Adipocyte (in vitro differentiated cells): ENCODE measurements at places on chromosomes 5 and 9.

DNA sequence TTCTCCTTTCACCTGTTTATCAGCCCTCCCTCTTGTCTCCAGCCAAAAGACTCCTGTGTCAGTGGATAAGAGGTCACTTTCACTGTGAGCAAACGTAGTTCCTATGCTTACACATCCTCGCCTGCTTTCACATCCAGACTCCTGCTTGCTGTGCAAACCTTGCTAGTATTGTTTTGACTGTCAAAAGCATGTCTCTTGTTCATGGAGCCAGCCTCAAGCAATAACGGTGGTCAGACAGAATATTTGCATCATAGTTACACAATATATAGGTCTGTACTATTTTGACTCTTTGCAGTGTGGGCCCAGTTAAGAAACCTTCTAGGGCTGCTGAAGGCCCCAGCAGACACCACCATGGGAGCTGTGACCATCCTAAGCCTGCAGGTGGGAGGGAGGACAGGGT is 420.0 kb downstream of the SEMA5A start:
- DNase-seq = no peak

DNA sequence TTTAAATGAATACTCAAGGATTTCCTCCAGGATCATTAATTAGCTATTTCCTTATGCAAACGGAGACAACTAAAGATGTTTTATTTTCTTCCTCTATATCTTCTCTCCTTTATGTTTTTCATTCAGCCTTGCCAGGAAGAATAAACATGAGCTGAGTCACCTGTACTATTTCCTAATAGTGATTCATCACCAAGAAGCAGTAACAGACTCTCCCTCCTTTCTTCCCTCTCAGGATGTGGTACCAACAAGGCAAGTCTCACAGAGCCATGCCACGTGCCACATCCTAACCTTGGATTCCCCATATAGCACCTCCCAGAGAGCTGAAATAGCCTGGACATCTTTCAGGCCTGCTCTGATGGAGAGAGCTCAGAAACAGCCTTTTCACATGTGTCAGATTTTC is 758.6 kb upstream of the DMAC1 start:
- DNase-seq = no peak

GRCh38 chr9:98536542-98537173 is 172.1 kb downstream of the GABBR2 start:
- DNase-seq = no peak

- no peak for DNase-seq
These were observed 52.4 kb upstream of the LIFR start for GRCh38 chr5:38608874-38609273.

DNA sequence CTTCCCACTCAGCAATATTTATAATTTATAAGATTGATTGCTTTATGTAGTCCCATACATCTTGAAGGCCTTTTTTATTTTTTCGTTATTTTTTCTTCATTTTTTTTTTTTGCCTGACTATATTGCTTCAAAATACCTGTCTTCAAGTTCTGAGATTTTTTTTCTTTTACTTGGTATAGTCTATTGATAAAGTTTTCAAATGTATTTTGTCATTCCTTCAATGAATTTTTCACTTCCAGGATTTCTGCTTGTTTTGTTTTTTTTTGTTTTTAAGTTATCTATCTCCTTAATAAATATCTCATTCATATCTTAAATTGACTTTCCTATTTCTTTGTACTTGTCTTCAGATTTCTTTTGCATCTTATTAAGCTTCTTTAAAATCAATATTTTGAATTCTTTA is 905.6 kb upstream of the CDH6 start:
- DNase-seq = no peak

DNA sequence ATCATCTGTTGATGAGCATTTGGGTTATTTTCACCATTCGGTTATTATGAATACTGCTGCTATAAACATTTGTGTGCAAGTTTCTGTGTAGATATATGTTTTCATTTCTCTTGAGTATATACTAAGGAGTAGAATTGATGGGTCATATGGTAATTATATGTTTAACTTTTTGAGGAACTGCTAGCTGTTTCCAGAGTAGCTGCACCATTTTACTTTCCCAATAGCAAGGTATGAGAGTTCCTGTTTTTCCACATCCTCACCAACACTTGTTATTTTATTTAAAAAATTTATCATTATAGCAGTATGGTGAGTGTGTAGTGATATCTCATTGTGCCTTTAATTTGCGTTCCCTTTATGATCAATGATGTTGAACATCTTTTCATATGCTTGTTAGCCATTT is 29.2 kb downstream of the CD14 start:
- DNase-seq = no peak

DNA sequence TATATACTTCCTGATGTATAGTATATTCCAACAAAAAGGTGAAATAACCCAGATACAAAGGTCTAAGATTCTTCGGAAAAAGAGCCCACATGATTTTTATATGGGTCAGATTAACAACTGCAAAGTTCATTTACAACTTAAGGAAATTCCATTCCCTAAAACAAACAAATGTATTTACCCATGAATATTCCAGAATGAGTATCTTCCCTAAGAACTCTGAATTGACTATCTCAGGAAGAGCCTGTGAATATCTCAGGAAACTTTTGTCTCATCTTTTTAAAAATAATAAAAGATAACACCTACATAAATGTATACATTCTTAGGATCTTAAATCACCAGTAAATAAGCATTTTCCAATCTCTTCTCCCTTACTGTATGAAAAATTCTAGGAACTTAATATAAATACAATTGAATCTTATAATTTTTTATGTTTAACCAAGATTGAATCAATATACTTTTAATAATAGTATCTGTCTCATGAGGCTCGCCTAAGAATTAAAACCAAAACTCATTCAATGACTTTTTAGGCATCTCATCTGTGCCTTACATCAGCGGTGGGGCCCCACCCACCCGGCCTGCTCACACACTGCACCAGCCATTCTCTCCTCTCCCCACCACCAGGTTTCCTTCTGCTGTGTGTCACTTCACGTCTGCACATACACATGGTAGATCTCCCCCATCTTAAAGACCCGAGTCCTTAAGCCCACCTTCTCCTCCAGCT is 78.1 kb downstream of the RAPGEF1 start:
- DNase-seq = no peak

- no peak for DNase-seq
These were observed 106.0 kb upstream of the KIF2A start for GRCh38 chr5:62199792-62200716.

- DNase-seq = peak; percentile 10
These were observed 59.3 kb downstream of the COMMD10 start for GRCh38 chr5:116144103-116144502.

GRCh38 chr5:77709993-77710685 is 66.0 kb downstream of the TBCA start:
- peak; percentile 33 for DNase-seq

DNA sequence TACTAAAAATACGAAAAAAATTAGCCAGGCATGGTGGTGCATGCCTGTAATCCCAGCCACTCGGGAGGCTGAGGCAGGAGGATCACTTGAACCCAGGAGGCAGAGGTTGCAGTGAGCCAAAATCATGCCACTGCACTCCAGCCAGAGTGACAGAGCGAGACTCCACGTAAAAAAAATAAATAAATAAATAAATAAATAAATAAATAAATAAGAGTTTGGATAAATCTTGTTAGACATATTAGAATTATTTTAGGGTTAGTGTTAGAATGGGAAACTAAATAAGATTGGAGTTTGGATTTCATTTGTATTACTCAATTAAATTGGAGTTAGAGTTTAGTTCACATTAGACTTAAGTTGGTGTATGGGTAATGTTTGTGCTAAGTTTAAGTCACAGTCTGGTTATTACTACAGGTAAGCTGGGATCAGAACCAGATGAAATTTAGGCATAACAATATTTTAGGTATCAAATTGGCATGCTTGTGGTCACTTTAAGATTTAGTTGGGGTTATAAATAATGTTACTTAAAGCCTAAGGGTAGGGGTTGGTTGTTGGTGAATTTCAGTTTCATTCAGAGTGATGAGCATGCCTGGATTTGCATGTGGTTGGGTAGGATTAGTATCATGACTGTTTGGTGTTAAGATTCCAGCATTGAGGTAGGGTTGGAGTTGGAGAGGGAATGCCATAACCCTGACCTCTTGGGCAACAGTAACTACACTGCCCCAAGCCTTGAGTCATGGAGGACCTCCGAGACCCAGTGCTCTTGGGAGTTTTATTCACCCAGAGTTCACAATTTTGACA is 3.3 kb downstream of the OR5C1 start:
- no peak for DNase-seq

DNA sequence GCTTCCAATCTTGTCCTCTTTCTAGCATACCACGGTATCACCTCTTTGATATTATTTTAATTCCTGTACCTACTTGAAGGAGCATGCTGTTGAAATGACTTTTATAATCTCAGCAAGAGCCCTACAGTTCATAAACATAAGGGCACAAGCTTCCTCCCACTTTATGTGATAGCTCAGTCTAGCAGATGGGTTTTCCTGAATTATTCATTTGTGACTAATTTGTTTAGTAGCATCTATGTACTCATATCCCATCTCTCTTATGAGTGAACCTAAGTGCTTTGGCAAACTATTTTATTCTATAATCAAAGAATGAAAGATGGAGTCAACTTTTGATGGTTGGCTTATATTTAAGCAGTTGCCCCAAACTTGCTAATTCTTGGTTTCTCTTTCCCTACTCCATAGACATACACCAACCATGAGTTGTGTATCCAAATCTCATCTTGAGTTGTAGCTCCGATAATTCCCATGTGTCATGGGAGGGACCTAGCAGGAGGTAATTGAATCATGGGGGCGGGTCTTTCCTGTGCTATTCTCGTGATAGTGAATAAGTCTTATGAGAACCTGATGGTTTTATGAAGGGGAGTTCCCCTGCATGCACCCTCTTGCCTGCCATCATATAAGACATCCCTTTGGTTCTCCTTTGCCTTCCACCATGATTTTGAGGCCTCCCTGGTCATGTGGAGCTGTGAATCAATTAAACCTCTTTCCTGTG is 17.7 kb downstream of the TXNDC8 start:
- DNase-seq = no peak

DNA sequence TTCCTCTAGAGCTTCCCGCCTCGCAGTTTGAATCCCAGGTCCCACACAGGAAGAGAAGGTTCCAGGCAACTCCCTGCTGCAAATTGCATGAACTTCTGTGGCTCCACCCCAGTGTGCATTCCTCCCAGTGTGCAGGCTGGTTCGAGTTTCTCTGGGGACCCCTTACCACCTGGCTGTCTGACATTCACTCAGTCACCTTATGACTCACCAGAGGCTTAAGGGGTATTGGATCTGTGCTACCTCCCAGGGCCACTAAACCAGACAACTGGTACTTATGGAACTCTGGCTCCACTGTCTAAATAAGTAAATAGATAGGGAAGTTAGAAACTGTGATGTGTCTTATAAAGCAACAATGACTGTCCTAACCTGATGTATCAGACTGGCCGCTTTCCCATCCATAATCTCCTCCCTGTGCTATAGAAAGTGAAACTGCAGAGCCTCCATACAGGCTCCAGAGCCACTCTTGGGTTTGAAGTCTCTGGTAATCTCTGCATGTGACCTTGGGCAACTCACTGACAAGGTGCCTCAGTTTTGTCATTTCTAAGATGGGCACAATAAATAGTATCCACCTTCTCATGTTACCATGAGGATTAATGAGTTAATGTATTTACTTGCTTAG is 720.6 kb downstream of the SEMA5A start:
- no peak for DNase-seq

GRCh38 chr5:164373876-164374275 is 868.5 kb downstream of the MAT2B start:
- DNase-seq = no peak

DNA sequence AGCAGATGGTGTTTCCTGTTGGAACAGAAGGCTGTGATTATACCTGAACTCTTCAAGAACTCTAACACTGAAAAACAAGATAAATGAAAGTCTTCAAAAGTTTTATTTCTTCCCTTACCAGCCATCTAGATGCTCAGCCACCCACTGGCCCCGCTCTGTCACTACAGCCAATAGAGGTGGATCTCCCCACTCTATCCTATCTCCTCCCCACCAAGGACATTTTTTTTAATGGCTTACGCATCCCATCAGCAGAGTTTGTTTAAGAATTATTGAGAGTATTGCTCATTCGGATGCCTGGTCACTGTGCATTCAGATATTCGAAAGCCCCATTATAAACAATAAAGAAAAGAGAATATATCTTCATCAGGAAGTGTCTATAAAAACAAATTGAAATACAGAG is 159.4 kb downstream of the RASEF start:
- no peak for DNase-seq

- no peak for DNase-seq
These were observed 298.5 kb upstream of the CD180 start for GRCh38 chr5:67495072-67495471.

- DNase-seq = peak; percentile 65
These were observed 228.0 kb upstream of the ADAMTSL1 start for GRCh38 chr9:18245911-18246310.

GRCh38 chr9:71368157-71368556 is 246.7 kb upstream of the TRPM3 start:
- DNase-seq = no peak

DNA sequence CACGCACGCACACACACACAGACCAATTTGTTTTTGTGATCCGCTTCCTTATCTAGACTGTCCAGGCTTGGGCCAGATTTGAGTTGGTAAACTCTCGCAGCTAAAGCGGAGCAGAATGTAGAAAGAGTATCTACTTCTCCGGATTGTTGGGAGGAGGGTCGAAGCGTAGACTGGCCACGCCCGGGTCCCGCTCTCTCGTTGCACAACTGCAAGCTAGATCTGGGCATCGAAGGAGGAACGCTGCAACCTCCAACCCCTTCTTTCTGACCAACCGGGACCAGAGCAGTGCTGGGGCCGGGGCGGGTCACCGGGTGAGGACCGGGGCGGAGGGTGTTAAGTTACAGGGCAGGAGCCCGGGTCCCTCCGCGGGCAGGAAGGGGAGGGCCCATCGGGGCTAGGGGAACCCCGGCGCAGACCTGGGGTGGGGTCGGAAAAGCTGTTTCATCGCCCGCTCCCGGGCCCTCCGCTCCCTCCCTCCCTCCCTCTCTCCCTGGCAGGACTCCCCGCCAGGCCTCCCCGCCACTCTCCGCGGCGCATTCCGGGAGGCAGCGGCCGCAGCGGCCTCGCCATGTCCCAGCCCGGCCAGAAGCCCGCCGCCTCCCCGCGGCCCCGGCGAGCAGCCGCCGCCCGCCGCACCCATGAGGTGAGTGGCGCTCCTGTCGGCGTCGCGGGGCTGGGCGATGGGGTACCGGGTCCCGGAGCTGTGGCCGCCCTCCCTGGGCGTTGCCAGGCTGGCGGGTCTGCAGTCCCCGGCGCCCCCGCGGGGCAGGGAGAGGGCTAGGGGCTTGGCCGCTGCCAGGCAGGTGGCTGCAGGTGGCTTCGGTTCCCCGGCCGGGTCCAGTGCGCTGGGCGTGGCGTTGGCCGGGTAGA is at the start of gene CAST:
CAST (plus strand) TSS at position 522 of the 870 bp plus-strand sequence; CDS start at position 569, 47 bp downstream.
- DNase-seq = peak; percentile 96

- DNase-seq = peak; percentile 58
These were observed 113.6 kb downstream of the DEPDC1B start for GRCh38 chr5:60586307-60586901.

DNA sequence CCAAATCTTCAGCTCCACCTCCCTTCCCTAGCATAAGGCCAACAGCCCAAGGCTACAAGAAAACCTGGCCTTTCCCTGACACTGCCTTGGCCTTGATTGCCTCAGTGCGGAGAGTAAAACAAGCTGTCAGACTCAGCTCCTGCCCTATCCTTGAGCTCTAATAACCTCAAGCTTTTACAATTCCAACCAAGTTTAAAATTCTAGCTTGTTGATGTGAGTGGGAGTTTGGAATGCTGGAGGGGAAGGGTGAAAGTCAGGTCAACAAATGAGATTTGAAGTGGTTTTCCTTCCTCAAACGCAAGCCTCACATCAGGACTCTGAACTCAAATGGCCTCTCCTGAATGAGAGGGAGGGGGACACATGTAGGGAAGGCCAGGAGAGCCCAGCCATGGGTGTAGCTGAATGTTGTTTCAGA is 197.0 kb upstream of the VLDLR start:
- DNase-seq = peak; percentile 42

- DNase-seq = peak; percentile 80
These were observed 53.2 kb downstream of the FNBP1 start for GRCh38 chr9:129989740-129990139.
